ENCODE measurements at places on chromosomes 7 and 10.
A peak's percentile ranks its signal among the peaks of the same experiment; 100 is the strongest.

DNA sequence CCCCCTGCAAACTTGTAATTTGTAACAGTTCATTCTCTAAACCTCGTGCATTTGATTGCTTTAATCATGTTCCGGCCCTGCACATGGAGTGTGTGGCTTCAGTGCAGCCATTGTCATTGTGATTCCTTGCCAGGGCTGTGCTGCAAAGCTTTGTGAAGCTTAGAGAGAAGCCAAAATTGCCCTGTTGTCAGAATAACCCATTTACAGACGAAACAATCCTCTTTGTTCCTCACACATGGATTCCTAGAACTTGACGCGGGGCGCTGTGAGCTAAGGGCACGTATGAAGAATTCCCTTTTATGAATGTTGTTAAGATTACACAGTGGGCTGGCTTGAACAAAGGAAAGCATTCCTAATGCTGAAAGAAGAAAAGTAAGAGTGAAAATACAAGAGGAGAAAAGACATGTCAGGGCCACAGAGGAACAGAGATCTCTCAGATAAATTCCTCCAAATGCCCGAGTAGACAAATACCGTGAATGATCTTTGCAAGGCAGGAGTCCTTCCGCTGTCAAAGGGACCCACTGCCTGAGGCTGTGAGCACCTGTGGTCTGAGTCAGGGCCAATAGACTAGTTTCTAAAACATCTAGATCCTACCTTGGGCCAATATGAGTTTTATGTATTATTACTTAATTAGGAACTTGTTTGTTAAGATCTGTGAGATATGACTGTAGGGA, 205.4 kb upstream of the C7orf33 start:
- no peak for DNase-seq

DNA sequence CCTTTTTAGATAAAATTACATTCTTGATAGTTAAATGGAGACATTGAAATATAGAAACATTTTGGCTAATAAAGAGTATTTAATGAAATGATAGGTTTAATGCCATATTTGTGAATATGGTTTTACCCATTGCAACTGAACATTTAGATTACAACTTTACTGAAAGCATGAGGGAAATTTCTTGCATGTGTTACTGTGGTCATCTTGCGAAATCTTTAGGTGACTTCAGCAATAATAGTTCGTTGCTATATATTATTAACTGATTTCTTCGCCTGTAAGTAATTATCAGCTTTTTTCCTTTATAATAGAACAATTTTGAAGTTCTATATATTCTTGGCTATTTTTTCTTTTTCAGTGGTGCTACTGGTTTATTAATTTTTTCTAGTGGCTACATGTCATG, 83.2 kb downstream of the MLLT10 start:
- DNase-seq: no peak

DNA sequence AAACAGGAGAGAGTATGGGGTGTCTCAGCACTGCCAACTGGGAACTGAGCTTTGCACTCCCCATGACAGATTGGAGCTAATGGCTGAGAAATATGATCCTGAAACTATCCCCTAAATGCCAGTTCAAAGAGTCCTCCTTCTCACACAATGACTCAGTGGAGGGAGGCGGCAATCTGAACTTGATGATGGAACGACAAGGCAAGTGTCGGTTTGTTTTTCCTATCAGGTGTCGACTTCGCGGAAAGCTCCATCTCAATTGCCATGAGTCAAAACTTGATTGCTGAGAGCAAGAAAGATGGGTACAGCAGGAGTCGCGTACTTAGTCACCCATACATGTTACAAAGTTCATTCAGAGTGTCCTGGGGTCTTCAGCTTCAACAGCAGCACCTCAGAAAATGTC, 52.5 kb downstream of the NPY start:
- no peak for DNase-seq

GRCh38 chr7:82433507-82433906, 10.1 kb downstream of the CACNA2D1 start:
- no peak for DNase-seq

DNA sequence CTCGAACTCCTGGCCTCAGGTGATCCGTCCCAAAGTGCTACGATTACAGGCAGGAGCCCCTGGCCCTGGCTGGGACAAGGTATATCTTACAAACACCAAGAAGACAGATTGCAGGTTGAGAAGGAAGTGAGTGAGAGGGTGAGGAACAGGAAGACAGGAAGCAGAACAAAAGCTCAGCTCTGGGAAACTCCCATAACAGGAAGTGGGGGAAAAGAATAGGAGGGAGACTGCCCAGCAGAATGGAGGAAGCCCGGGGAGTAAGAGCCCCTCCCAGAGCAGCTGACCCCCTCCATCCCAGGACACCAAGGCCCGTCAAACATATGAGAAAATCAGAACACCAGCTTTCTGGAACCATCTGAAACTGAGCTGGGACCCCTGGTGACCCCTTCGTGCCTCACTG, 2.9 kb downstream of the TECPR1 start:
- DNase-seq: no peak

DNA sequence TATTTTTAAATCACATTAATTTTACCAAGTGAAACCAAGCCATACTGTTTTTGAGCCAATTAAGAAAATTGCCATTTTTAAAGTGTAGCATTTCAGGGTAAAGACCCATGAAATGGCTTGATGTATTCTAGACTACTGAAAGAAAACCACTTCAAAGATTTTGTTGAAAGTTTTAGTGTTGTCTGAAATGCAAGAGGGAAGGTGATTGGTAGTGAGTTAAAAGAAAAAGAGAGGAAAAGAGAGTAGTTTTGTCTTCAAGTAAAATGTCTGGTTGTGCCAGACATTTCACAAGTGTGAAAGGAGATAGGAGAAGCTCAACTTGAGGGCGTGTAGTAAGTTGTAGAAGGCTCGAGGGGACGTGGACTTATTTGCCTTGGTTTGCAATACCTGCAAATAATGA, 41.6 kb downstream of the CALML5 start:
- DNase-seq: no peak

GRCh38 chr10:31928549-31929260, at the start of gene ARHGAP12:
ARHGAP12 (minus strand) TSS chr10:31928831; CDS start chr10:31908855, 19,976 bp downstream.
- peak; percentile 59 for DNase-seq

- DNase-seq: no peak
Measured at GRCh38 chr7:7173956-7174632, 8.2 kb upstream of the C1GALT1 start.

DNA sequence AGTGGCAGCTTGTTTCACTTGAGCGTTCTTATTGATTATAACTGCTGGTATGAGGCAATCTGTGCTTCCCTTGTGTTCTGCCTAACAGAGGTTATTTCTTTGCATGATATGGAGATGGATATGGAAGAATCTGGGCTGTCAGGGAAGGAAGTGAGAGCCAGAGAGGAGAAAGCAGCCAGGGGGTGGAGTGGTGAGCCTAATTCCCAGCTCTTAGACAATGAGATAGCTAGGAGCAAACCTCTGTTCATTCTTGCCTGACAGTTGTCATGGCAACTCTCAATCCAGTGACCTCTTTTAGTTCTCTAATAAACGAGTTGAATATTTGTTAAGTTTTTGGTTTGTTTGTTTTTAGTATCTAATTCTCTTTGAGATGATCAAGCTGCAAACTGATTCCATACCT, 214.3 kb downstream of the NRG3 start:
- DNase-seq: no peak

DNA sequence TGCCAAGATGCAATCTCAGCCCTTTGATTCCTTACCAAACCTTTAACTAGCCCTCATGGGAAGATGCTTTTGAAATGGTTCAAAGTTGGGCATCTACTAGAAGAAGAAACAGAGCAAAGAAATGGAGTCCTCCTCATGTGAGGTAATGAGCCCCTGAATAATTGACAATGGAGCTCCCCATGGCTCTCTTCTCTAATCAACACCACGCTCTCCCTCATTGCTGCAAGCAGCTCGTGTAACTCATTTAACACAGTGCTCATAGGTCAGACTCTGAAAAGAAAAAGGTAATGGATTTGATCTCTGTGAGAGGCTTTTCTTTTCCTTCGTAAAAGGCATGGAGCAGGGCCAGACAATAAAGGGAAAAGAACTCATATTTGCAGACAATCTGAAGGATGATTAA, 312.8 kb downstream of the PHTF2 start:
- DNase-seq: no peak

DNA sequence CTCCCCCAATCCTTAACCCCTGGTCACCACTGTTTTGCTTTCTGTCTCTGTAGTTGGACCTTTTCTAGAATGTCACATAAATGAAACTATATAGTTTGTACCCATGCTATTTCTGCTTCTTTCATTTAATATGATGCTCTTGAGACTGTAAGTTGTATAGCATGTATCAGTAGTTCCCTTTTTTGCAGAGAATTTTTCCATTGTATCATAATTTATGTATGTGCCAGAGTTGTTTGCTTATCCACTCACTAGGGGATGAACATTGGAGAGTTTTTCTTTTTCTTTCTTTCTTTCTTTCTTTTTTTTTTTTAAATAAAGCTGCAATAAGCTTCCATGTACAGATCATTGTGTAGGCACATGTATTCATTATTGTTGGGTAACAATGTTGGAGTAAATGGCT, 544.8 kb downstream of the CNTNAP2 start:
- DNase-seq: no peak

GRCh38 chr10:88989824-88990383, 694 bp upstream of the FAS start:
- no peak for DNase-seq

- no peak for DNase-seq
Measured at GRCh38 chr10:131314799-131315198, 3.3 kb upstream of the TCERG1L start.

GRCh38 chr10:97445357-97445721, 467 bp downstream of the EXOSC1 start:
- DNase-seq: no peak

DNA sequence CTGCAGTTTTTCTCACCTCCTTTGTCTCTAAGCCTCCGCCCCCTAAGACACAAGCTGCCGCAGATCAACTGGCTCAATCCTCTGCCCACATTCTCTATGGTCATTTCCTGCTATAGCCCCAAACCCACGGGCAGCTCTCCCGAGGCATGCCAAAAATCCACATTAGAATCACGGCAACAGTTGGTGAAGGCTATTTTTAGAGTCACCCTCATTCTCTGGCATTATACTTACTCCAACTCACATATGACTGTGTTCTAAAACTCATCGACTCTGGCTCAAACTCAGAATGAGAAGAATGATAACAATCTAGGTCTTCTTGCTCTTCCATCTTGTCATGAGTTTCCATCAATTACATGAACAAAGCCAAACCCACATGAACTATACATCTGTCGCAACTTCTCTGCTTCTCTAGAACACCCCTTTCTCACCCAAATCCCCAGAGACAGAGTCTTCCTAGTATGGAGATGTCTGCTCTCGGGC, 10.9 kb upstream of the KIAA1549 start:
- no peak for DNase-seq

DNA sequence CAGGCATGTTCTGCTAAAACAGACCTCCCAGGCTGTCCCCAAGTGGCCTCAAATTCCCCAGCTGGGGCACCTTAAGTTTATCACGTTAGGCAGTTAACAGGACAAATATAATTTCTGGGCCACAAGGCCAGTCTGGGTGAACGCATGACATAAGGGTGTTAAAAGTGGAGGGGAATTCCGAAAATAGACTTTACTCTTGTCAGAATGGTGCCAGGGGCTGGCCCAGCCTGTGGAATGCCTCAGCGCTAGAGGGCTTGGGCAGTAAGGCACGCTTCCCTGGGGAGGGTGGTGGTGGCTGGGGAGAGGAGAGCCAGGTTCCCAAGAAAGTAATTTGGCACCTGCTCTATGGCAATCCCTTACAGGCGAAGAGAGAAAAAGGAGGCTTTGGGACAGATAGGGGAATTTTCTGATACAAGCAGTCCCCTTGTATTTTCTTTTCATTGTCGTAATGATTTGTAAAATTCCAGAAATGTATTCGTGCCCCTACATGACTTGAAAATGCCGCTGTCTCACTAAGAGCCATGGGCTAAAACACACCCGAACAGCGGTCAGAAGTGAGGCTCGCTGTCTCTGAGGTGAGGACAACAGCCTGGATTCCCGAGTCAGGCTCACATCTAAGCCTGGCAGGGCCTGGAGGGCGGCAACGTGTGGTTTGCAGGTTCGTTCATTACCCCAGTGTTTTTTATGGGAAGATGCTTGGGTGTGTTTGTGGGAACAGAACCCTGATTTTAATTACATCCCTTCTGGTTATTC, 463.2 kb upstream of the GALNT17 start:
- DNase-seq: no peak

GRCh38 chr10:129523723-129524316, 56.8 kb downstream of the MGMT start:
- no peak for DNase-seq

- DNase-seq: no peak
Measured at GRCh38 chr10:114685456-114685855, 27.4 kb upstream of the ABLIM1 start.

GRCh38 chr7:44353668-44354067, 28.3 kb upstream of the CAMK2B start:
- no peak for DNase-seq

DNA sequence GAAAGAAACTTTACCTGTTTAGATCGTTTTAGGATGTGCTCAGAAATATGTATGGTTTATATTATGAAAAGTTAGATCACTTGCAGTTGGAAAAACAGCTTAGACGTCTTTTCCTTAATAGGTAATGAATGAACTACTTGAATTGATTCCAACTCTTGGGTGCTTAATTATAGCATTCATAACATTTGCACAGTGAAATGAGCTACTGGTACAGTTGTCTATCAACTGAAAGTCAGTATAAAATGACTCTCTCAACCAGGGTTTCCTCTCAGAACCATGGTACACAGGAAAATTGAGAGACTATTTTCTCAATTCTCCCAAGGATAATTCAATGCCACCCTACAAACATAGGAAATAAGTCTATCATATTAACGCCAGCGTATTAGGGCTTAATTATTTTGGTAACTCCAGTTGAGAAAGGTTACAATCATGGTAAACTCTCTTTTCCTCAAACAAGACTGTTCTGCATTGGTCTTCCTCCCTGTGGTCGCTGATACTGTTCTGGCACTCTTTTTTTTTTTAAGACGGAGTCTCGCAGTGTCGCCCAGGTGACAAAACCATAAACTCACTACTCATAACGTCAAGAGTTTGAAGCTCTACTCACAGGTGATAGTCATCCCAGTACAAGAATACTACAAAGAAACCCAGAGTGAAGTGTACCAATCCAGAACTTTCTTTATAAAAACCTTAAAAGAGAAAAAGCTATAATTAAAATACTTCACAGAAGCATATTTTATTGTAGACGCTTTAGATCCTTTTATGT, 2.0 kb downstream of the ANLN start:
- no peak for DNase-seq

DNA sequence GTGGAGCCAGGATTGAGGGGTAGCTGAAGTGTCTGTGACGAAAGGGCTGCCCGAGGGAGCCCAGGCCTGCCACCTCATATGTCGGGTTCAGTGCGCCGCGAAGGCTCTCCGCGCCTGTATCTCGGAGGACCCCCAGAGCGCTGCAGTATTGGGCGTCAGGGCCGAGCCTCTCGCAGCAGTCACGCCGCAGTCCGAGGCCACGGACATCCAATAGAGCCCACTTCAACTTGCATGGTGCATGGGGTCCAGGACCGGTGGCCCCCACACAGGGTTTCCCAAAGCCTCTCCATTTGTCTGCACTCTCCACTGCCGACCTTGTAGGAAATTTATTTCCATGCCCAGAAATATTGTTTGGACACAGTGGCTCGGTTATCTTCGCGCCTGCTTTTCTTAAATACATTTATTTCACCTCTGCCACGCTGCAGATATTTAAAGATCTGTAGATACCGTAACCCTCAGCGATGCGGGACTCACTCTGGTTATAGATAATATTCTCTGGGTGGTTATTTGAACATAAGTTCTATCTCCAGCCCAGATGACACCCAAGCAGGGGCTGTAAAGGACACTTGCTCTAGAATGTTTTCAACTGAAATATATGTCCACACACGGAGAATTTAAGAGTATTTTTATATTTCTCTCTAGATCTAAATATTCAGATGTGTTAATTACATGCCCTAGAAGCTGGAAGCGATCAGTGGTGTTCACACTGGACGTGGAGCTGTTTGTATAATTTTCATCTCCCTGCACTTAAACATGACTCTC, 5.1 kb upstream of the ZNF503 start:
- DNase-seq: no peak

All from cortex of kidney (tissue), 1 donor.